ENCODE measurements at places on chromosomes 7 and 10.

- peak; percentile 93 for DNase-seq
Observed at GRCh38 chr7:82805527-82805960, 357.1 kb downstream of the PCLO start.

GRCh38 chr10:59904426-59905065 lies 1.8 kb downstream of the CCDC6 start:
- DNase-seq = no peak

- DNase-seq = peak; percentile 16
Observed at GRCh38 chr7:64625114-64626082, 40.5 kb upstream of the ZNF107 start.

- no peak for DNase-seq
Observed at GRCh38 chr10:125627646-125628045, 55.3 kb downstream of the TEX36 start.

DNA sequence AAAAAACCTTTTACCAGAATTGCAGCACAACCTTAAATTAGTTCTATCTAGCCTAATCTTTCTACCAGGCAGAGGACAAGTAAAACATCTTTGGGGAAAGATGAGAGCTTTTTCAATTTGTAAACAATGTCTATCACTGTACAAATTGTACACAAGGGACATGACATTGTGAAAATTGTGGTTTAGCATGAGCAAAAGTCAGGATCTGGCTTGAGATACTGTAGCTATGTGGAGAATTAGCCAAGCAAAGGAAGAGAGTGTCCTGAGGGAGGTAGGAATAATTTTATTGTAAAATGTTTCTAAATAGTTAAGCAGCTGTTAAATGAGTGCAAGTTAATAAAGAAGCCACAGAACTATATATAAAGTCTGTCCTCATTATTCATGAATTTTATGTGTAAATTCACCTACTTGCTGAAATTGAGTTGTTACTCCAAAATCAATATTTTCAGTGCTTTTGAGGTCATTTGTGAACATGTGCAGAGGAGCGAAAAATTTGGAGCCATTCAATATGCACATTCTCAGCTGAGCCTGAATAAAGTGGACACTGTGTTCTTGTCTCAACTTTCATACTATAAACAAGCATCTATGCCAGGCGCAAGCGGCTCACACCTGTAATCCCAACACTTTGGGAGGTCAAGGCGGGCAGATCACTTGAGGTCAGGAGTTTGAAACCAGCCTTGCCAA lies 42.8 kb upstream of the POM121L12 start:
- no peak for DNase-seq

DNA sequence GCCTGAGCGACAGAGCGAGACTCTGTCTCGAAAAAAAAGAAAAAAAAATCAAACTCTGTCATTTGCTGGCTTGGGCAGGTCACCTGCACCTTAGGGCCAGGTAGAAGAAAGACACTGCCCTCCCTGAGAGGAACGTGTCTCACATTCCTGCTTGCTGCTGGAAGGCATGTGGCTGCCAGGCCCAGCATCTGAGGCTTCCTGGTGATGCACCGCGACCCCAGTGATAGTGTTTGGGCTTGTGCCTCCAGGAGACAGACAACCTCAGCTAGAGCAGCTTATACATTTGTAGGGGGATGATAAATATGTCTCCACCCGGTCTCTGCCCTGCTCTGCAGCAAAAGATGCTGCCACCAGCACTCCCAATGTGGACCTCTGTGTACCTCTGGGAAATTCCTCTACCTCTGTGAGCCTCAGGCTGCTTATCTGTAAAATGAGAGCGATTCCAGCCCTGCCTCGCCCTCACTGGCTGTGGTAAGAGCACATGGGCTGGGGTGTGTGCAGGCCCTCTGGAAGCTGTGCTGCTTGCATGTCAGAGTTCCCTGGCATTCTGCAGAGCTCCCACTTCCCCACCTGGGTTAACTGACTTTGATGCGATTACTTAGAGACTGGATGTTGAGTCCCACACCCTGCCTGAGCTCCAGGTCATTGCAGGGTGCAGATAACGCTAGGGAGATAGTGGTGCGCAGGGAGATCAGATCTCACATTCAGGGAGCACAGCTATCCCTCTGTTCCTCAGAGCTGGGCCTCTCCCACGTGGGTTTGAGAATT lies 19.9 kb downstream of the SLC29A3 start:
- no peak for DNase-seq

- DNase-seq = no peak
Observed at GRCh38 chr10:83935911-83936310, 203.4 kb upstream of the GHITM start.

DNA sequence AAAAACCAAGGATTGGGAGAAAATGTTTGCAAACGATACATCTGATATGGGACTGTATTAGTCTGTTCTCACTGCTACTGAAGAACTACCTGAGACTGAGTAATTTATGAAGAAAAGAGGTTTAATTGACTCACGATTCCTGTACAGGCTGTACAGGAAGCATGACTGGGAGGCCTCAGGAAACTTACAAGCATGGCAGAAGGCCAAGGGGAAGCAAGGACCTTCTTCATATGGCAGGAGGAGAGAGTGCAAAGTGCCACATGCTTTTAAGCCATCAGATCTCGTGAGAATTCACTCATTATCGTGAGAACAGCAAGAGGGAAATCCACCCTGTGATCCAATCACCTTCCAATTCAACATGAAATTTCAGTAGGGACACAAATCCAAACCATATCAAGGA lies 11.0 kb downstream of the ZNF713 start:
- DNase-seq = peak; percentile 8

DNA sequence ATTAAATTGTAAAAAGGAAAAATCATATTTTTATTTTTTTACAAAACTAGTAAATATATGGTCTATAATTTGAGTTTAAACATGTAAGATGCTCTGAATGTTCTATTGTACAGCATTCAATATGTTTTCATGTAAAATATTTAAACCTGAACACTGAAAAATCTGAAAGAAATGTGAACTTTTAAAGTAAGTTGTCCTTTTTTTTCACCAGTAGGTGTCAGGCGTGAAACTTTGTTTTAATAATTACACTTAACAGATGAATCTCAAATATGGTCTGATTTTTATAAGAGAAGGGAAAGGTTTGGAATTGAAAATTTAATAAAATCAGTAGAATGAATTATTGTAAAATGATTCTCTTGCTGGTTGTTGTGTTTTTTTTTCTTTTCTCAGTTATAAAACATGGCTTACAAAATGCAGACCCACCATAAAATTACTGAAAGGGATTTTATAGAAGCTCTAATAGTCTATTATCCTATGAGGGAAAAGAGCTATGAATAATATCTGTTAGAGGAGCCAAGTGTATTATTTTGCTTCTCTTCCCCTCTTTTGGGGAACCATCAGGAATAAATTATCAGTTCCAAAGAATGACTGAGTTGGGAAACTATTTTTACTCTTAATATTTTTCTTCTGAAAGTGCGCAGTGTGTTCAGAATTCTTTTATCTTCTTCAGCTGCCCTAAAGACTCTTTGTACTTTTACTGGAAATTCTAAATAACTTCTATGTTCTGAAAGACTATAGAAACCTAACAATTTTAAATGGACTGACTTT lies 217.7 kb upstream of the FZD1 start:
- DNase-seq = peak; percentile 30

DNA sequence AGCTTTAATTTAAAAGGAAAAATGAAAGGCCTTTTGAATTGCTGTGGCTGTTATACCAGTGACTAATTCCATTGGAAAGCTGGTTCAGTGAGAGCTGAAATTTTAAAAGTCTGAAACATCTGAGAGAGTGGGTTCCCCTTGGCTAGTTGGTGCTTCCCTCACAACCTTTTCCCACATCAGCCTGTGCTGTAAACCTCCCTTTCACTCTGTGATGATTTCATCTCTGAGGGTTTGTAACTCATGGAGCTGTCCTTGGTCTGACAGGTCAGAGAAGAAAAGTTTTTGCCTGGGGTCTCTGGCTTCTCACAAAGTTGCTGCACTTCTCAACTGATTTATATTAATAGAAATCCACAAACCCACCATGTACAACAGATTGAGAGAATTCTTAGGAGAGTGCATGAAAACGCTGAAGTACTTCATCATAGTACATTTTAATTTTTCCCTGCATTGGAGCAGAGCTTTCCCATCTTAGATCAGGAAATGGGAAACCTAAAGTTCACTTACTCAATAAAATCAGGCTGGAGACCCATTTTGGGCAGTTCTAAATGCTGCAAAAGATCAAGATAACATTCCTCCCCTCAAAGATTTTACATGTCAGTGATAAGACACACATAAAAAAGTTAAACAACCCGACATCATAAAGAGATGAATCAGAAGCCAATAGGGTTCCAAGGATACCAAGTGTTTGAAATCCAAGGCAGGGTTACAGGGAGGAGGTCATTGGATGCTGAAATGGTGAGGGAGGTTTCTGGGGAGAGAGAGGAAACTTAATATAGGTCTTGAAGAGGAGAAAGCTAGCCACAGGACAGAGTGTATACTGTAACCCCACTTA lies 157.0 kb upstream of the MKLN1 start:
- DNase-seq = peak; percentile 64

DNA sequence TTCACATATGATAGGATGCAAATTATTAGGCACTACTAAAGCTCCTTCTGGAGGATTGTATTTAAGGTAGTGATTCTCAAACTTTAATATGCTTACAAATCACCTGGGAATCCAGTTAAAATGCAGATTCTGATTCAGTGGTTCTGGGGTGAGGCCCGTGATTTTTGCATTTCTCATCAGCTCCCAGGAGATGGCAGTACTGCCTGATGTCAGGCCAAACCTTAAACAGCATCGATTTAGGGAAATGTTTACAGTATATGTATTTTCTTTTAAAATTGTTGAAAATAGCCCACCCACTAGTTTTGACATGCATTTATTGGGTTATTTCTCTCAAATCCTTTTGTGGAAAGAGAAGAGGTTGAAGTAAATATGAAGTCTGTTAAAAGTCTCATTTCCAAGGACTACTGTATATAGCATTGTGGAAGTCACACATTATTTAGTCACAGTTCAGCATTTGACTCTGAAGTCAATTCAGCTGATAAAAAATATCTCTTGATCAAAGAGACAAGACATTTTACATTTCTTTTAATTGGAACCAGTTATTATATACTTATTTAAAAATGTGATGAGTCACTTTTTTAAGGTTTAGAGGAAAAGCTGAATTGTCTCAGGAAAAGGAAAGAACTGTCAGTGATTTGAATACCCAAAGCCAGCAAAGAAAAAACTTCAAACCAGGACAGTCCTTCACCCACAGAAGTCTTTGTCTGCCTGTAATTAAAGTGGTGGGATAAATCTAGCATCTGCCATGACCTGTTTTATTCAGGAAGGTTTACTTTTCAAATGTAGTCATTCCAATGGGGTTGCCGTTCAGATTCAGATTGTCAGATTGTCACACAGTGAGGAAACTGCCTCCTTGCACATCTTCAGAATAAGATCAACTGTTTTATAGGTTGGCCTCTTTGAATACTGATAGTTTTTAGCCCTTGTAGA lies 21.1 kb upstream of the HBP1 start:
- DNase-seq = peak; percentile 62

DNA sequence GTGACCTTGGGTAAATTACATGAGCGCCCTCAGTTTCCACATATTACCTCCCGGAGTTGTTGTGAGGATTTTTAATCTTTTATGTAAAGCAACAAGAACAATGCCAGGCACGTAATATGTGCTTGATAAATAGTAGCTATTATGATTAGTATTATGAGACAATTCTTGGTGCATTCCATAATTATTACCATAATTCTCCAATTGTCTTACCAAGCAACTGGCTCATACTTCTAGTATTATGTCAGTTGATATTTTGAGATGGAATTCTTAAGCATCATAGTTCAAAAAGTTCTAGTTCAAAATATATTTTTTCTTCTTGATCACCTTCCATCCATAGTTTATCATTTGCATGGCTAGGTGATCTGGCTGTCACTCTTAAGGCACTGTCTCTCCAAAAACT lies 259.0 kb downstream of the BBS9 start:
- no peak for DNase-seq

DNA sequence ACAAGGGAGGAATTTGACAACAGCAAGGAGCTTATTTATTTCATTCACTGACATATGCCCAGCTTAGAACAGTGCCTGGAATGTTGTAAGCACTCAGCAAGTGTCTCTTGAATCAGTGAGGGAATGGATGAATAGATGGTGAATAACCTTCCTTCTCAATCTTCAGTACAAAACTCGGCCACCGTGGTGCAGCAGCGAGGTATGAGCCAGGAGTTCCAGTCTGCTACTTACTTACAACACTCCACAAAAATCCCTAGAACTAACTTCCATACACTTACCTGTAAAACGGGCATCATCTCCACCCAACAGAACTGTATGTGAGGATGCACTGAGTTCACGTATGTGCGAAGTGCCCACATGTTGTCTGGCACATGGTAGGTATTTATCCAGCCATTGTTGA lies 237.4 kb downstream of the WDR11 start:
- no peak for DNase-seq

GRCh38 chr7:129530795-129531391 lies 28.6 kb downstream of the SMKR1 start:
- DNase-seq = peak; percentile 95

DNA sequence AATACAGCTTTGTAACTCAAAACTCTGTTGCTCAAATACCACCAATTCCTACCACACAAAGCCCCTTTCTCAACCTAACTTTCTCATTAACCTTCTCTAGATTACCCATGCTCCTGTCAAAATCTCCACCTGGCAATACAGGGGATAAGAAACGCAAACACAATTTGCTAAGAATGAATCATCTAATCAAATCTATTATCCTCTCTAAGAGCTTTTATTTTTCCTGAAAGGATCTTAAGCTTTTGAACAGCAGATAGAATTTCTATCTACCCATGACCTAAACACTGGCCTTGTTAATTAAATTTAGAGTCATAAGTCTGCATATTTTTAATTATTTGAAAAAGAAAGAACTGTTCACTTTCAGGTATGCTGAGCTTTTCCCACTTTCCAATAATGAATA lies 98.3 kb downstream of the HBP1 start:
- no peak for DNase-seq

DNA sequence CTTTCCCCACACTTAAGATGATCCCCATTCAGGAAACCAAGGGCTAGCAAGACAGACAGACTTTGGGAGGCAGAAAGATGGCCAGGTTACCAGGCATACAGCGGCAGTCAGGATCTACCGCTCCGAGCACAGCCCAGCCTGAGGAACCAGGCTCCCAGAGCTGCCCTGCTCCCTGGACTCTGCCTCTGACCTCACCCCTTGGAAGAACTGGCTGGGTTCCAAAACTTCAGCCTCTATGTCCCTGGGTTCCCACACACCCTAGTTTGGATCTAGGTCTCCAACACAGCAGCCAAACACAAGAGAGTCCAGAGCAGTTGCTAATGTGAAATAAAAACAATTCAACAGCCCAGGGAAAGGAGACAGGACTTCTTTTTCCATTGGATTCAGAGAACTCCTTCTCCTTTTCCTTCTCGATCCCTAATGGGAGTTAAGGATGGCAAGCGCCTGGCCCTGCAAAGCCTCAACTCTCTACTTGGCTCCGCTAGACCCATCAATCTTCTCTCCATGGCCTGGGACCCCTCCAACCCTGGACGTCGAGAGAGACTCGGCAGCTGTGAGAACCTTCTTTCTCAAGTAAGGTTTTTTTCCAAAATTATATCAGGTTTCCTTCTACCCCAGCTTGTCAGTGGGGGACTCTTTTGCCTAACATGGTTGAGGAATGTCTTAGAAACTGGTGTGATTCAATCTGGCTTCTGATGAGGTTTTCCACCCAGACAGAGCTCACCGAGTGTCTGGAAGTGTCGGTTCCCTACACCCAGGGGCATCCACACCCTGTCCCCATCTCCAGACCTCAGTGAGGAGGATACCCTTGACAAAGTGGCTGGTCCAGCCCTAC lies 219.6 kb downstream of the KCNMA1 start:
- DNase-seq = no peak

GRCh38 chr10:86389441-86390193 lies 23.0 kb upstream of the GRID1 start:
- no peak for DNase-seq

- DNase-seq = no peak
Observed at GRCh38 chr7:140702774-140703173, 6.3 kb downstream of the NDUFB2 start.

- no peak for DNase-seq
Observed at GRCh38 chr10:129961157-129961701, 2.8 kb downstream of the EBF3 start.
